ENCODE measurements at places on chromosomes 1 and 21.
A peak's percentile ranks its signal among the peaks of the same experiment; 100 is the strongest.

- no peak for DNase-seq
These were observed 22.4 kb downstream of the ESRRG start for GRCh38 chr1:216700779-216701178.

- no peak for DNase-seq
These were observed 169.4 kb downstream of the KCNJ6 start for GRCh38 chr21:37746849-37747248.

GRCh38 chr1:112727716-112728115 is 12.6 kb upstream of the PPM1J start:
- DNase-seq, result no peak

- DNase-seq, result no peak
These were observed 42.8 kb upstream of the HP1BP3 start for GRCh38 chr1:20829946-20830345.

DNA sequence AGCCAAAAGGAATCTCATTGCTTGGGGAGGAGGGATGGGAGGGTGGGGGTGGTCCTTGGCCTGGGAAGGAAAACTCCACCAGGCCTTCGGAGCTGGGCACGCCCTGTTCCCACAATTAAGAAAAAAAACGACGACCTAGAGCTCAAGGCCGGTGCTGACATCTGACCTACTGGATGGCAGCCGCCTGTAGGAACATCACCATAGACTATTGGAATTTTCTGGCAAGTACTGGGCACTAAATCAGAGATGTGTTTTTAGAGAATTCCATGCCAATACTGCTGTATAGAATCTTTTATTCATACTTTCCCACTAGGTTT is 729 bp downstream of the NADK start:
- DNase-seq, result no peak

DNA sequence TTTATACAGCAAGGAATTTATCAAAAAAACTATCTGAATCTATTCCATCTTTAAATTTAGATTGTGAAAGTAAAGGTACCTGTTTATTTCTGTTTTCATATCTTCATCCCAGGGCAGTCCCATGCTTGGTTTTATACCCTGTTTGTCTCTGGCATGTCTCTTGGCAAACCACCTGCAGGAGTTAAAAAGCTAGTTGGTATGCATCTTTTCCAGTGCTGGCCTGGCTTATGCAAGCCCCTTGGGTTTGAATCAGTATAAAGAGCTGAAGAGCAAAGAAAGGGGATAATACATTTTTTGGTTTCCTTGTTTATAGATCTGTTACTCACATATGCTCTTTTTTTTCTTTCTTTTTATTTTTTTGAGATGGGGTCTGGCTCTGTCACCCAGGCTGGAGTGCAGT is 37.8 kb downstream of the LRRC8C start:
- DNase-seq, result no peak

GRCh38 chr1:180363246-180363995 is 133.4 kb downstream of the LHX4 start:
- DNase-seq, result no peak

DNA sequence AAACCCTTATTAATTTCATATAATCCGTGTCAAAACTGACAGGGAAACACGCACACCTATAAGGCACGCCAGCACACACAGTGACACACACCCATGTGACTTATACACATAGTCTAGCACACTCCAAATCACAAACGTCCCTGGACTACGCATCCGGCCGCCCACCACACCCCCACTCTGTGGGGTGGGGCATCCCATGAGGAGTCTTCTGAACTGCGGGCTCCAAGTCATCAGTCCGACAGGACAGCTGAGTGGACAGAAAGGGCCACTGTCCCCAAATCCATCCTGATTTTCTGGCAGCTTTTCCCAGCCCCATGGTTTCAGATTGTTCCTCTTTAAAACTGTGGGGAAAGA is 829 bp downstream of the PEA15 start:
- DNase-seq, result peak; percentile 30

GRCh38 chr1:8259498-8260290 is 58.2 kb upstream of the SLC45A1 start:
- no peak for DNase-seq

DNA sequence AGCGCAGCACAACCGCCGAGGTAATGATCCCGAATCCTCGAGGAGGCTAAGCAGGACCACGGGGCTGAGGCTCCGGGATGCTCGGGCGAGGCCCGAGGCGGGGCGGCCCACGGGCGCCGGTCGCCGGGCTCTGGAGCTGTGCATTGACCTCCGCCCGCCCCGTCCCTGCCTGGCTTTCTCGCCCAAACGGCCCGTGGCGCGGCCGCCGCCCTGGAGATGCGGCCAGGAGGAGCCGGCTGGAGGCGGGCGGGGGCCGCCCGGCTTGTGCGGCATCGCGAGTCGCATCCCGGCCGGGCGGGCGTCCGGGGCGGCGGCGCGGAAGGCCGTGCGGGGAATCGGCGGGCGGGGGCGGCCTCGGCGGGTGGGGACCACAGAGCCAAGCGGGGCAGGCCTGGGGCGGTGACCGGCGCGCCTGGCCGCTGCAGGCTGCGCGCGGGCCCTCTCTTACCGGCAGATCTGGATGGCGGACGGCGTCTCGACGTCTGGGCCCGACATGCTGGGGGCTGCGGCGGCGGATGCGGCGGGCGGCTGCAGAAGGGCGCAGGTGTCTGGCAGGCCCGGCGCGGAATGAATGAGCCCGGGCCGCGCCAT is 663 bp downstream of the ACOT7 start:
- no peak for DNase-seq

DNA sequence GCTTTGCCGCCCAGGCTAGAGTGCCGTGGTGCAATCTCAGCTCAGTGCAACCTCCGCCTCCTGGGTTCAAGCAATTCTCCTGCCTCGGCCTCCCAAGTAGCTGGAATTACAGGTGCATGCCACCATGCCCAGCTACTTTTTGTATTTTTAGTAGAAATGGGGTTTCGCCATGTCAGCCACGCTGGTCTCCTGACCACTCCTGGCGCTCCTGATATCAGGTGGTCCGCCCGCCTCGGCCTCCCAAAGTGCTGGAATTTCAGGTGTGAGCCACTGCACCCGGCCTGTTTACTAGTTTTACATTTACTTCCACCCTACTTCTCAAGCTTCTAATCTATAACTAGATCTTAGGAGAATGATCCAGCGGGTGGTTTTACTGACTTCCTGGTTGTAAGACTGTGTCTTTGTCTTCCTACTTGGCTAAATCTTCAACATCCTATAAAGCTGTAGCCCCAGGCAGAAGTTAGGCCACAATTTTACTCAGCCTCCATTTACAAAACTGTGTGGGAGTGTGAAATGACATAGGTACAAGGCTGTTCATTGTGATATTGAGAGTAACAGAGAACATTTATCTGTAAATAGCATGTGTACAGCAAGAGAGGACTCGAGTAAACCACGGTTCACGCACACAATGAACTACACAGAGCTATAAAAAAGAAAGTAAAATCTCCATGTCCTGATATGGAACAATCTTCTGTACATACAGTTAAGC is 9.6 kb upstream of the POU2F1 start:
- no peak for DNase-seq

GRCh38 chr1:29502911-29503840 is 266.9 kb downstream of the PTPRU start:
- no peak for DNase-seq

DNA sequence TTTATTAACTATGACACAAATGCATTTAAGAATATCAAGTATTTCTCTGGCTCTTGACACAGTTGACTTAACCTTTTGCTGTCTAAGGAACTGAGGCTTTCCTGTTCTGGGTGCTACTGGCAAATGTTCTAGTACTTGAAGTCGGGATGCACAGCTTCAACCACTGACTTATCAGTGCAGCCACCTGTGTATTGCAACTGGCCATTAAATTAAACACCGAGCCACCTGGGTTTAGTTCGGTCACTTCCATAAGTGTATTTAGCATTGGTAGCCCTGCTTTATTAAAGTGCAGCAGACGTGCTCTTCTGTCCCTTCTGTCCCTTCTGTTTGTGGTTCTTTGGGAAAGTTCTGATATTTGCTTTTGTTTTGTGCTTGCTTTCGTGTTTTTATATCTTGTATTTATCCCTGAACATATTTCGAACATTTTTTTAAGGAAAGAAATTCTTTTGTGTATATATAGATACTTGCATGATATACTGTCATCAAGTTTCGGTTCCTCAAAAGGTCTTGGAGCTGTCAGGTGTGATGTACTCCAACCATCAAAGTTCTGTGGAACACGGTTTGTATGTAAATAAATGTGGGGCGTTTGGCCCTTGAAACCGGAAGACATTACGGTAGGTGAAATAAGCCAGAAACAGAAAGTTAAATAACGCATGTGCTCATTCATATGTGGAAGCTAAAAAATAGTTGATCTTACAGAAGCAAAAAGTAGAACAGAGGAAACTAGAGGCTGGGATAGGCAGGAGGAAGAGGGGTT is 297.9 kb upstream of the GREM2 start:
- DNase-seq, result no peak

DNA sequence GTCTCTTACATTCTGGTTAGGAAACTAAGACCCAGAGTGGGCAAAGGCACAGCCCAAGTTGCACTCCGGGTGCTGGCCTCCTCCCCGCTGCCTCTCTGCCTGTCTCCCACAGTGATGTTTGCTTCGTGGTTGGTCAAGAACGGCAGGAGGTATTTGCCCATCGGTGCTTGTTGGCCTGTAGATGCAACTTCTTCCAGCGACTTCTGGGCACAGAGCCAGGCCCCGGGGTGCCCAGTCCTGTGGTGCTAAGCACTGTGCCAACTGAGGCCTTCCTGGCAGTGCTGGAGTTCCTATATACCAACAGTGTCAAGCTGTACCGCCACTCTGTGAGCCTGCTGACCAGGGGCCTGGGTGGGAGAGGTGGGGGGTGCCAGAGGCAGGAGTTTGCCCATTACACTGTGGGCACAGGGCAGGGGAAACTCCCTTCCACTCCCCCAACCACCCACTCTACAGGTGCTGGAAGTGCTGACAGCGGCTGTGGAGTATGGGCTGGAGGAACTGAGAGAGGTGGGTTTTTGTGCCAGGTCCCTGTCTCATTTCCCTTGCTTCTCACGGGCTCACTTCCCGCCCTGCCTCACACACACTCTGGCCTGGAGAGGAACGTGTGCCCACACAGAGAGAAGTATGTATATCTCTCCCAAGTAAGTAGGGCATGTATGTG is 1.9 kb downstream of the BTBD19 start:
- DNase-seq, result no peak

DNA sequence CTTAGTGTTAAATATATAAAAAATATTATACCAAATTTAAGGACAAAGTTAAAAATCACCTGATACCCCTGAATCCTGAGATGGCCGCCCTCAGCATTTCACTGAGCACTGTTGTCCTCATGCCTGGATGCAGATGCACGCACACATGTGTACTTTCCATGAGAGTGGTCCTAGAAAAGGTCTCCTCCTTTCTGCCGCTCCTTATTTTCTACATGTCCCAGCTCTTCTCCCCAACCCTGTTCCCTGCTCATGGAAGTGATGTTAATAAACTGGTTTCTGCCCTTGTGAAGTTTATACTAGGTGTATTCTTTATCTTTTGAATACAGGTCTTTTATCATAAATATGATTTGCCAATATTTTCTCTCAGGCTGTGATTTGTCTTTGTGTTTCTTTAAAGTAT is 32.9 kb downstream of the DIP2A start:
- no peak for DNase-seq

DNA sequence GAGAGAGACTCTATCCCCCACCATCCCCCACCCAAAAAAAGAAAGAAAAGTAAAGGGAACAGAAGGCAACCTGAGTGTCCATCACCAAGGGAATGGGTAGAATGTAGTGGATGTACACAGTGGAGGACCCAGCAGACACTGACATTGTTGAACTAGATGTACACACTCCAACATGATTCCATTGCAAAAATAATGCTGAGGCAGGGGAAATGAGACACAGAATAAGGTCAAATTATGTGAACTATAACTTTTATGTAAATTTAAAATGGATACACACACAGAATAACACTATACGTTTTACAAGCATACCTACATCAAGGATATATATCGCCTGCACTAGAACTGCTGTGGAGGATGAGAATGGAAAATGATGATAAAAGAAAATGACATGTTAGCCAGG is 34.8 kb downstream of the PTAFR start:
- no peak for DNase-seq

- no peak for DNase-seq
These were observed 92.5 kb downstream of the LACTBL1 start for GRCh38 chr1:22880174-22880601.

- DNase-seq, result no peak
These were observed 37.3 kb upstream of the PRMT6 start for GRCh38 chr1:107019166-107019565.

GRCh38 chr21:16642353-16642752 is 870.5 kb upstream of the CXADR start:
- no peak for DNase-seq

GRCh38 chr1:29482991-29483390 is 246.7 kb downstream of the PTPRU start:
- DNase-seq, result no peak

GRCh38 chr1:82177192-82177591 is 376.5 kb downstream of the ADGRL2 start:
- no peak for DNase-seq

DNA sequence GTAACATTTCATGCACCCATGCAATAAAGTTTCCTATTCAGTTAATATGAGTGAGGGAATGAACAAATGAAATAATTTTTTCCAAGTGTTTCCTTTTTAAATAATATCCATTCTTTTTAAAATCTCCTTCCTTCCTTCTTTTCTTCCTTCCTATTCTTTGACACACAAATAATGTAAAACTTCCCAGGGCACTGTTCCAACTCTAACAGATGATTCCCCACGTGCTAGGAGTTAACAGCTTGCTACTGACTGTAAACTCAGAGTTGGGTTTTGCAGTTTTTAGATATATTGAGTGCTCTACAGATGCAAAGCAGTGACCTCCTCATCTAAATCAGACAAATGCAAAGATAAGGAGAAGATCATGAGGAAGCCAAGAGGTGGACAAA is 54.0 kb upstream of the POU2F1 start:
- DNase-seq, result no peak

- no peak for DNase-seq
These were observed 1.5 kb downstream of the IL22RA1 start for GRCh38 chr1:24141311-24141997.

GRCh38 chr1:244050835-244051444 is at the start of gene ZBTB18:
TSS of gene ZBTB18 (plus strand) at chr1:244051283. CDS start at chr1:244051432, 149 bp downstream.
- DNase-seq, result no peak

DNA sequence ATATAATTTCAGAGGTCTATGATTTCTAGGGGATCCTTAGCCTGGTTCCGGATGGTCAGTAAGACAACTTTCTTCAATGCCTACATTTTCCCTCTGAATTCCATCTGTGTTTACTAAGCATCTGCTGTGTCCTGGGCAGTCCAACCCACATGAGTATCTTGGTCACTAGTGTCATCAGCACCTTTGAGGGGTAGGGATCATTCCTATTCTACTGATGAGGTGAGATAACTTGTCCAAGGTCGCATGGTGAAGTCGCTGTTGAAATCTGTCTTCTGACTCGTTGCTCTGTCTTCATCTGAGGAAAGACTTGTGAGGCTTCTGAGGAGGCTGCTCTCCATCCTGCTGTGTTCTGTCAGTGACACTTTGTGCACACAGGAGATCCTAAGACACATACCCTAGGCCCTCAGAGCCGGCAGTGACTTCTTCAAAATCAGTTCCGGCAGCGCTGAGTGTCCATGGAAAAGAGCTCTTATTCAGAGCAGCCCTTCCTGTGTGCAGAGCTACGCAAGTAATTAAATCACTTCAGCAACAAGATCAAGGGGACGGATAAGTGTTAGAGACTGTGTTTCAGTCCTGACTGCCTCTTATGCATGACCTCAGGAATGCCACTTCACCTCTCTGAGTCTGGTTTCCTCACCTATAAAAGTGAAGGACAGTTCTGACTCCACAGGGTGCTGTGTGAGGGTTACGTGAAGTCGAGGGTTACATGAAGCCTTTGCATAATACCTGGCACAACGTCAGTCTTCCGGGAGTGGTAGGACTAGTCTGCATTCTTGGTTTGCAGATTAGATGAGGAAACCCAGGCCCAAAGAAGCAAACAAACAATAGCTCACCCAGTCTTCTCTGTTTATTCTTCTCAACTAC is 28.4 kb downstream of the AK2 start:
- no peak for DNase-seq

All from activated CD4-positive, alpha-beta T cell treated with anti-CD3 and anti-CD28 coated beads, Interleukin-2, amount 10 ng/mL, durations not matched to agents 7 days and 5 days (primary cell).